PC-9 (cell line): ENCODE measurements at places on chromosomes 3 and 15. TPM values are rescaled to one million over a fixed set of nuclear protein-coding genes. Genes with fewer than 3 reads are reported as not detected.

THPO gene
- not detected in 2 replicates for total RNA-seq

C2CD4B gene
- not detected in 2 replicates for total RNA-seq

- no peak for DNase-seq
Measured at GRCh38 chr3:180974286-180974685, 15.2 kb downstream of the DNAJC19 start.

DNA sequence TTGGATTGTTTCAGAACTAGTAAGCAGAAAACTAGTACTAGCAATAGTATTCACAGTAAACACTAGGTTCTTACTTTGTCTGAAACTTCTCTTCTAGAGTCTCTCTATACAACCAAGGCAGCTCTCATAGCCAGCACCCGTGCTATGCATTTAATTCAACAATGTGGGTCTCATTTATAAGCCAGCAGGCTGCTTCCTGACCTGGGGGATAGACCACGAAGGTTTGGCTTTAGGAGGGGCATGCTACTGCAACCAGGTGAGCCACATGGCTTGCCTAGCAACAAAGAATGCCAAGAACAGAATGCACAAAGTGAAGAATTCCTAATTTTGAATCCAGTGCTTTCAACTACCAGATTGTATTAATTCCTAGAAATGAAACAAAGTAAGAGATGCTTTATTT, 213.8 kb downstream of the CHST2 start:
- DNase-seq: no peak

CCDC33 gene
- total RNA-seq: 7.5 and 15.4 TPM in 2 replicates

DNA sequence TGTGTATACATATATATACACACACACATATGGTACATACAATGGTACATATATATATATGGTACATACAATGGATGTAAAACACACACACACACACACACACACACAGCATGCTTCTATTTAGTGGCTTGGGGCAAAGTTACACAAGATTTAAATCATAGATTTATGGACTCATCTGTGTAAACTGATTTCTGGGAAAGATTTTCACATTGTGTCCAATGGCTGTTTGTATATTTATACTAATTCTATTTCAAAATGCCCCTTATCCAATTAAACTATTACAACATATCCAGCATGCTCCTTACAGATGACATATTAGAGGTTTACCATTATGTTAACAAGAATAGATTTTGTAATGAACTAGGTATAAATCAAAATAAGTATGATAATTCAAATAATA, 94.9 kb downstream of the ANO10 start:
- DNase-seq: no peak

DNA sequence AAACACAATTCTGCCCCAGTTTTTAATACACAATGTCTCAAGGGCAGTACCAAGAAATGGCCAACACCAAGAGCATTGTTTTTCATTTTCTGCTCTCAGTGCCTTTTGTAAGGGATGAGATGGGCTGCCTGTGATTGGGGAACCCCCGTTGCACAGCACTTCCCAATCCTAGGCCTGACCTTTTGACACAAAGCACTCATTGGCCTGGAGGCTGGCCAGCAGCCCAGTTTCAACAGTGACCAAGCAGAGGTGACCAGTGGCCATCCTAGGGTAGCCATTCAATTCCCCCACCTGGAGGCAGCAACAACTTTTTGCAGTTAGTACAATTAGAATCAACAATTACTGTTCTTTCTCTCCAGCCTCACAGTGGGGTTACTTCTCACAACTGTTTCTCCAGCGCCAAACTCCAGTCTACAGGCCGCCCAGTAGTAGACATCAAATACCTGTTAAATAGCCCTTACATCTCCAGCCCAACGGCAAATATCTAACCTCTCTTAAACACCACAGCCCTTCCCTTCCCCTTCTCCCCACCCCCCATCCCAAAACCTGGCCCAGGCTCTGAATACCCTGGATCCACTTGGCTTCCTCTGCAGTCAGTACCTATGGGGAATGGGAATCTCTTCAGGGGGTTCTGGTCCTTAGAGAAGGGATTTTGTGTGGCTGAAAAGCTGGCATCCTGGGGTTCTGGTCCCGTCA, 8.9 kb upstream of the LRRC2 start:
- no peak for DNase-seq

CSTA gene
- 16.8 and 18.0 TPM in 2 replicates for total RNA-seq
